ENCODE measurements at places on chromosomes 7 and 10. TPM values are rescaled to one million over a fixed set of nuclear protein-coding genes. Genes with fewer than 3 reads are reported as not detected.

GRCh38 chr7:80392229-80393169 is 119.4 kb downstream of the GNAT3 start:
- DNase-seq, result peak; percentile 15

DNA sequence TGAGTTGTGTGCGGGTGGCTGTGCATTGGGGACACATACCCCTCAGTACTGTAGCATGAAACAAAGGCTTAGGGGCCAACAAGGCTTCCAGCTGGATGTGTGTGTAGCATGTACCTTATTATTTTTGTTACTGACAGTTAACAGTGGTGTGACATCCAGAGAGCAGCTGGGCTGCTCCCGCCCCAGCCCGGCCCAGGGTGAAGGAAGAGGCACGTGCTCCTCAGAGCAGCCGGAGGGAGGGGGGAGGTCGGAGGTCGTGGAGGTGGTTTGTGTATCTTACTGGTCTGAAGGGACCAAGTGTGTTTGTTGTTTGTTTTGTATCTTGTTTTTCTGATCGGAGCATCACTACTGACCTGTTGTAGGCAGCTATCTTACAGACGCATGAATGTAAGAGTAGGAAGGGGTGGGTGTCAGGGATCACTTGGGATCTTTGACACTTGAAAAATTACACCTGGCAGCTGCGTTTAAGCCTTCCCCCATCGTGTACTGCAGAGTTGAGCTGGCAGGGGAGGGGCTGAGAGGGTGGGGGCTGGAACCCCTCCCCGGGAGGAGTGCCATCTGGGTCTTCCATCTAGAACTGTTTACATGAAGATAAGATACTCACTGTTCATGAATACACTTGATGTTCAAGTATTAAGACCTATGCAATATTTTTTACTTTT is 1.8 kb downstream of the DDIT4 start:
- no peak for DNase-seq

ZNF488 gene
- 0.63 TPM for total RNA-seq

DNA sequence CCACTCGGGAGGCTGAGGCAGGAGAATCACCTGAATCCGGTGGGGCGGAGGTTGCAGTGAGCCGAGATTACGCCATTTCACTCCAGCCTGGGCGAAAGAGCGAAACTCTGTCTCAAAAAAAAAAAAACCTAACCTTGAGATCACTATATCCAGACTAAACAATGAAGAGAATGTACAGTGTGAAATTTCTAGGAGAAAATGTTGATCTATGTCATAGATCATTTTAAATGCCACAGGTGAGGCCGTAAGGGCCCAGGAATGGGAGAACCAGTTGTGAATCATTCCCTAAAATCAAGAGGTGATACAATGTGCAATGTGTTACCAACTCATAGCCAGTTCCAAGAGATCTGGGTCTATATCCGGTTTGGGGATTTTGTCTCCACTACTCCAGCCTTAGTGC is 158.0 kb downstream of the CACNB2 start:
- DNase-seq, result no peak

GIMAP8 gene
- 15.2 TPM for total RNA-seq

STOX1 gene
- 4.7 TPM for total RNA-seq

GRCh38 chr10:130380056-130380455 is 243.9 kb downstream of the GLRX3 start:
- no peak for DNase-seq

ITGA8 gene
- total RNA-seq, result 62.2 TPM

DNA sequence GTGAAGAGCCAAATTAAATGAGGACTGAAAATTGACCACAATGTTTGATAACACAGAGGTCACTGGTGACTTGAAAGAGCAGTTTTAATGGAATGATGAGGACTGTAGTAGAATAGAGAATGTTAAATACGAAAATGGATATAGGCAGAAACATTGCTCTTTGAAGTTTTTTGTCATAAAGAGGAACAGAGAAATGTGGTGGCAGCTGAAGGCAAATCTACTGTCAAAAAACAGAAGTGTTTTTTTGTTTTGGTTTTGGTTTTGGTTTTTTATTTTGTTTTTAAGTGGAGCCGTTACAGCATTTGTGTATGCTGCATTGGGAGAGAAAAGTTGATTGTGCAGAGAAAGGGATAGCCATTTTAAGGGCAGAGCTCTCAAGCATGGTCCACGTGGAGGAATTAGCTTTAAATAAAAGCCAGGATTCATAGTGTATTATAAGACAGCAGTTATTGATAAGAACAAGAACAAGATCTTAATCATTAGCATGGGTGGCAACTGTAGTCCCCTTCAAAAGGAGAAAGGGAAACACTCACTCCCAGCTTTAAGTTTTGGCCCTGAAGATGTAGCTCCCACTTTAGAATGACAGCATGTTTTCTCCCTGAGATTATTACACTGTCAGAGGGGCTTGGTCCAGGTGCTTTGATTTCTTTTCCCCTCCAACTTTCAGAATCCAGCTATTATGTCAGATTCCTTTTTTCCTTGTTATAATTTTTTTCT is 156.7 kb upstream of the BET1 start:
- DNase-seq, result no peak

DNA sequence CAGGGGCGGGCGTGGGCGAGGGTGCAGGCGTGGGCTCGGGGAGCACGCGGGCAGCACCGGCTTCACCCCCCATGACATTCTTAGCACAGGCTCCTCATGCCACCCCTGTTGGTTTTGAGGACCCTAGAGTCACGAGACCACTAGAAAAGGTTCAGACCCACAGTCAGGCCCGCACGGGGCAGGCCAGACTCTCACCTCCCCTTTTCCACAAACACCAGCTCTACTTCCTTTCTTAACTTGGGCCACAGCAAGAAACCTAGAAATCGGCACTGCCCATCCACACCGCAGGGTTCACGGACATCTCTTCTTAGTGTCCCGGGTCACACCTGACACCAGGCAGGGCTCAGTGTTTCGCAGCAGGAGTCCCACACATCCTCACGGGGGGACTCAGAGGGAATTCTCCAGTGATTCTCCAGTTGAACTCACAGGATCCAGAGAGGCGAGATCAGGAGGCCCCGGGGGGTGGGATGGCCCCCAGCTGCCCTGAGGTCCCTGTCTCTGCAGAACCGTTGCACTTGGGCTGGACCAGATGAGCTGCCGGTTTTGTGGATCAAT is 52.0 kb downstream of the JAKMIP3 start:
- no peak for DNase-seq

- no peak for DNase-seq
Measured at GRCh38 chr7:12494687-12495024, 75.9 kb upstream of the SCIN start.

GRCh38 chr7:144391823-144392255 is 11.7 kb downstream of the NOBOX start:
- DNase-seq, result peak; percentile 57

KIAA1549 gene
- total RNA-seq, result 4.6 TPM

- DNase-seq, result no peak
Measured at GRCh38 chr7:128347647-128348097, 4.0 kb upstream of the RBM28 start.

ACSM6 gene
- 0.48 TPM for total RNA-seq

DNA sequence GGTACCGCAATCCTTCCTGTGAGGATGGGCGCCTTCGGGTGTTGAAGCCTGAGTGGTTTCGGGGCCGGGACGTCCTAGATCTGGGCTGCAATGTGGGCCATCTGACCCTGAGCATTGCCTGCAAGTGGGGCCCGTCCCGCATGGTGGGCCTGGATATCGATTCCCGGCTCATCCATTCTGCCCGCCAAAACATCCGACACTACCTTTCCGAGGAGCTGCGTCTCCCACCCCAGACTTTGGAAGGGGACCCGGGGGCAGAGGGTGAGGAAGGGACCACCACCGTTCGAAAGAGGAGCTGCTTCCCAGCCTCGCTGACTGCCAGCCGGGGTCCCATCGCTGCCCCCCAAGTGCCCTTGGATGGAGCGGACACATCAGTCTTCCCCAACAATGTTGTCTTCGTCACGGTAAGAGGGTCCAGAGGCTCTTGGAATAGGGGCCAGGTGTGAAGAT is 1.7 kb downstream of the MEPCE start:
- no peak for DNase-seq

DNA sequence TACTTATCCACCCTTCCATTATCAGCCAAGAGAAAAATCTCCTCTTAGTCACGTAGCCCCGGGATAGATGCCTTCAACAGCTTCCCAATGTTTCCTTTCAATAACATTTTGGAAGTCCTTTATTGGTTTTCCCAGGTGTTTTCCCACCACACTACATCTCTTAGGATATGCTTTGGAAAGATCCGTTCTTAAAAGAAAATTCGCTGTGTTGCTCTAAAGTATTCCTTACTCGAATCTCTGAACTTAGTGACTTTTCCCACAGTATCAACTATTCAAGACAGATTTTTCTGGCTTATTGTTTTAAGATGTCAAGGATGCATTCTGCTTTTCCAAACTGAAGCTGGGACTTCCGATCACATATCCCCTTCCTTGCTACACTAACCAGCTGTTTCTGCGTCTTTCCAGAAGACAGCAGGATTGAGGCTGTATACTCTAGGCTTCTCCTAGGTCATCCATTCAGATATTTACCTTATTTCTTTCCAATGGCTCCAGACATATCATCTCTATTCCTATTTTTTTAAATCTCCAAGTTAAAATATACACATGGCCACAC is 36.5 kb upstream of the SVIL start:
- DNase-seq, result no peak

DNA sequence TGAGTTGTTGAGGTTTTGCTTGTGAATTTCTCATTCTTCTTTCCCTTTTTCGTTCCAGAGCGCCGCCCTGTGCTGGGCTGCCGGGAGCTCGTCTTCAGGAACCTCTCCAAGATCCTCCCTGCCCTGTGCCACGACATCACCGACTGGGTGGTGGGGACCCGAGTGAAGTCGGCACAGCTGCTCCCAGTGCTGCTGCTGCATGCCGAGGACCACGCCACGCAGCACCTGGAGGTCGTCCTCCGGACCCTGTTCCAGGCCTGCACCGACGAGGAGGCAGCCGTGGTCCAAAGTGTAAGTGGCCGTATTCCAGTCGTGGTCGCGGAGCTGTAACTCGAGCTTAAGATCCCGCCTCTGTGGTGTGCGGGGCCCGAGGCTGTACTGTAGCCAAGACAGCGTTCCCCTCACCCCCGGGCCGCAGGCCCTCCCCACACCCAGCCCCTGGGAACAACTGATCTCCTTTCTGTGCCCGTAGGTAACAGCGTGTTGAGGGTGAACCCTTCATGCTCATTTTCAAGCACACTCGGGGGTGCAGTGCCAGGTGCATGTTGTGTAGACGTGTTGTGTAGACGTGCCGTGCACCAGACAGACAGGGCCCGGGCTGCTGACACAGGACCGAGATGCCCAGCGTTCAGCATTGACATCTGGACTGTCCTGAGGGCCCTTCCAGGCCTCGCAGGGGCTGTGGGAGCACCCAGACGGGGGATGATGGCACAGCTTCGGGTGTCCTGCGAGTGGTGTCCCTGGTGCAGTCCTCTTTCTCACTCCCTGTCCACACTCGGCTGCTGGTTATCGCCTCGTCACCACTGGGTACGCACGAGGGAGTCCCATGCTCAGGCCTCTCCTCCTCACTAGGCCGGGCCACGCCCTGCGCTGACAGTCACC is 27.7 kb upstream of the PRKAR1B start:
- no peak for DNase-seq

GRCh38 chr7:27165996-27166530 is 726 bp upstream of the HOXA9 start:
- DNase-seq, result no peak

DNA sequence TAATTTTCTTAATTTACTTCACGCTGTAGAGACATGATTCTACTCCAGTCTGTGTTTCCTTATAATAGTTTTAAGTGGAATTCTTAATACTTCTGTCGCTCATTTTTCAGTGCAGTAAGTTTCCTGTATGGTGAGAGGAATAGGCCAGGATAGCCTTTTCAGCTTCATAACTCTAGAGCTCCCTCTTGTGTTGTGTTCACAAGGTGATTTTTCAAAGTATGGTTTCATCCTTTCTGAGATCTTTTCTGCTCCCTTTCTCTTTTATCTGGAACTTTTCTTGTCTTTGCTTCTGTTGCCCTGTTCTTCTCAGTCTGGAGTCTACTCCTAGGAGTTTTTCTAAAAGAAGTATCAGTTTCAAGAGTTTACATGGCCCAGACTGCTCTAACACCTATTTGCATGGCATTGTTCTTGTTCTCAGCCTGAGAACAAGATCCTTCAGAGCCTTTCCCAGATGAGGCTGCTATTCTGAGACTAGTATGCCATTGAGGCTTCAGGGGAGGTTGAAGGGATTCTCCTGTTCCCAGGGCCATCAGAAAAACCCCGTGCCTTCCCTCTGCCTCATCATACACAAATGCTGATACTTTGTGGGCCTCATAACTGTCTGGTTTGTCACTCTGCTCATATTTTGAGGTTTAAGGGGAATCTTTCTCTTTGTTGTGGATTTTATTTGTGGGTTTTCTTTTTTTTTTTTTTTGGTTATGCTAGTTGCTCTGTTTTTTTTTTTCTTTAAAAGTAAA is 21.8 kb downstream of the NET1 start:
- DNase-seq, result no peak

DNA sequence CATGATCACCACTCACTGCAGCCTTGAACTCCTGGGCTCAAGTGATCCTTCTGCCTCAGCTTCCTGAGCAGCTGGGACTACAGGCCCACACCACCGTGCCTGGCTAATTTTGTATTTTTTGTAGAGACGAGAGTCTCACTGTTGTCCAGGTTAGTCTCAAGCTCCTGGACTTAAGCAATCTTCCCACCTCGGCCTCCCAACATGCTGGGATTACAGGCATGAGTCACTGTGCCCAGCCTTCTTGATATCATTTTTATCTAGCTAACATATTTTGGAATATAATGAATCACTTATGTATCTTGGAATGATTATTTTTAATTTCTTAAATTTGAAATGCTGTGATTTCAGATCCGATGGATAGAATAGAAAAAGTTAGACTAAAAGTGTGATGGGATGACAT is 18.4 kb downstream of the ARL4A start:
- DNase-seq, result no peak

DNA sequence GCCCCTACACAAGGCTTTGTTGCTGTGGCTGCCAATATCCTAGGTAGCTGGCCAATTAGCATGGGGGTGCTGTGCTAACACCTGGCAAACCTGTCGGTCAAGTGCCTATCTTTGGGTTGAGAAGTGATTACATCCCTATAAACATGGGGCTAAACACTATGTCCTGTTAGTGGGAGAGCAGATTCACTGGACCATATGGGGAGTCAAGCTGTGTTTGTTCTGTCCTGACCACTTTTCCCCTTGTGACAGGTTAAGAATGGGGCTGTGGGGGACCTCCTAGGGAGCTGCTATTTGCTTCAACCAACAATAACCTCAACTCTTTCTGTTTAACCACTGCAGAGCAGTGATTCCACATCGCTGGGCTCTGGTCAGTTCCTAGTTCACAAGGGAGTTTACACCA is 151.5 kb upstream of the AOAH start:
- DNase-seq, result no peak

Measured in urinary bladder (tissue), 4 donors.